ENCODE measurements at places on chromosomes 16 and 17.

DNA sequence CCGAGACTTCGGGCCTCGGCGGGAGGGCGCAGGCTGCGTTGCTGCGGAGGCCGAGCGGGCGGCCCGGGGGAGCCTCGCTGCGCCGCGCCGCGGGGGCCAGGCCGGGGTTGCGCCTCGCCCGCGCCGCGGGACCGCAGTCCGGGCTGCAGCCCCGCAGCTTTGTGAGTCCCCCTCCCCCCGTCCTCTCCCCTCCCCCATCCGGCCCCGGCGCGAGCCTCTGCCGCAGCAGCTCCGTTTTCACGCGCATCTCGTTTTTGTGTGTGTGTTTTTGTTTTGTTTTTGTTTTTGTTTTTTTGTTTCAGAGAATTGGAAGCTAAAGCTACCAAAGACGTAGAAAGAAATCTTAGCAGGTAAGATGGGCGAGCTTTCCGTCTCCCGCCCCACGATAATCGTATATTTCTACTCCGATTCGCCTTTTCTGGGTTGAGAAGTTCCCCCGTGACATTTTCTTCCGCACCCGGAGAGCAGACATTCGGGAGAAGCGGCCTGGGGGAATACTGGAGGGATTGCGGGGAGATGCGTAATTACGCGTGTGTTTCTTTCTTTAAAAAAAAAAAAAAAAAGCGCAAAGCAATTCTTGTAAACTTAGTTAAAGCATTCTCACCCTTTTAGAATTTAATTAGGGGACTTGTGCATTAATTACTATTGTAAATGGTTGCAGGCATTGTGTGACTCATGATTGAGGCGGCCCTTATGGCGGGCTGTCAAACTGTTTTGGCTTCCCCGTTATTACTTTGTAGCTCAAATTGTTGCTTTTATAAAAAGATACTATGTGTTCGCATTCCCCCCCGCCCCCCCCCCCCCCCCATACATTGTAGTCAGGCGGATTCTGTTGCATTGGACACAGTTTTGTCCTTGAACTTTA, 732 bp downstream of the TNRC6A start:
- DNase-seq = no peak

- DNase-seq = peak; percentile 88
Observed at GRCh38 chr17:1087381-1088241, 90.7 kb downstream of the TIMM22 start.

DNA sequence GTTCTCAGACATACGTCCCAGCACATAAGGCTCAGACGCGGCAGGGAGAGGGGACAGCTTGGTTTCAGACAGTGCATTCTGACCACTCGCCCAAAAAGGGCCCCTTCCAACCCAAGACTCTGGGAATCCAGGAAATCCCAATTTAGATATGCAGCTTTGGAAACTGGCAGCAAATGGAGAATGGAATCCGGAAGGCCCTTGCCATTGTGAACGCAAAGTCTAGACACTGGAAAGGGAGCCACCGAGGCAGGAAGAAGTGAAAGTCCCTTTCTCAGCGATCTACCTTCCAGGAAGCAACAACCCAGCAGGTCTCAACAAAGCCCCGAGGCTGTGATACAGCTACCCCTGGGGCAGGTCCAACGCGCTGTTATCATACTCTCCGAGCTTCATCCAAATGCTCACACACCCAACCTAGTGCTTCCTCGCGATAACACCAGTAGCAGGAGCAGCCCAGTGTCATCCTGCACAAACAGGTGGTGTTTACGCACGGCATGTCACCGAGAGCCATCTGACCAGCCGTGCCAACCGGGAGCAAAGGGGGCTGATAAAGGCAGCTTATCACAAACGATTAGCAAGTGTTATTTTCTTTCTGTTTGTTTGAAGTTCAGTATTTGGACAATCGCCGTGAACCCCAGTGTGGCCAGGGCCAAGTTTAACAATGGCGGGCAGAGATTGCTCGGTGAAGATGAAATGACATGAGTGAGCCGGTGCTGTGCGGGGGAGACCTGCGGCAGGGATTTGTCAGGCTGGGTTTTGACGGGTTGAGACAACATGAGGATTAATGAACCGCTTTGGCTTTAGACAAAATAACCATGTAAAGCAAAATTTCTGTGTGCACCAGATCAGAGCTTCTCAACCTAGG, 240.6 kb downstream of the FOXL1 start:
- no peak for DNase-seq

- peak; percentile 70 for DNase-seq
Observed at GRCh38 chr17:67994817-67995569, 1.3 kb downstream of the C17orf58 start.

GRCh38 chr16:35492225-35492624, 2032.8 kb downstream of the TP53TG3F start:
- no peak for DNase-seq

- DNase-seq = no peak
Observed at GRCh38 chr17:76574166-76574565, 11.5 kb downstream of the ST6GALNAC2 start.

DNA sequence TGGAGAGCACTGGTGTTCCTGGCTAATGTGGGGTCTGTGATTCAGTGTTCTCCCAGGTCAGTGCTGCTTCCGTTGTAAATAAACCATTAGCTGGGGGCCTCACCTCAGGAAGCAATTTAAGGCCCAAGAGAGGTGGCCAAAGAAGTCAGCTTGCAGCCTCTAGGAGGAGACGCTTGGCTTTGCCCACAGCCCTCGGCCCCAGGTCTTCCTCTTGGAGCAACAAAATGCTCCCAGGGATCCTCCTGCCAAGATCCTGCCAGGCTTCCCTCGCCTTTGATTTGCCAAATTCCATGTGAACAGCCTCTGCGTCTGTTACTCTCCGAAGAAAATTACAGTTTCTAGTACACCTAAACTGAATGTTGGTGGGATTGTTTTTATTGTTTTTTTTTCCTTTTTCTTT, 62.4 kb upstream of the TBX2 start:
- no peak for DNase-seq

GRCh38 chr17:15658296-15658695, 25.8 kb downstream of the TRIM16 start:
- peak; percentile 28 for DNase-seq

DNA sequence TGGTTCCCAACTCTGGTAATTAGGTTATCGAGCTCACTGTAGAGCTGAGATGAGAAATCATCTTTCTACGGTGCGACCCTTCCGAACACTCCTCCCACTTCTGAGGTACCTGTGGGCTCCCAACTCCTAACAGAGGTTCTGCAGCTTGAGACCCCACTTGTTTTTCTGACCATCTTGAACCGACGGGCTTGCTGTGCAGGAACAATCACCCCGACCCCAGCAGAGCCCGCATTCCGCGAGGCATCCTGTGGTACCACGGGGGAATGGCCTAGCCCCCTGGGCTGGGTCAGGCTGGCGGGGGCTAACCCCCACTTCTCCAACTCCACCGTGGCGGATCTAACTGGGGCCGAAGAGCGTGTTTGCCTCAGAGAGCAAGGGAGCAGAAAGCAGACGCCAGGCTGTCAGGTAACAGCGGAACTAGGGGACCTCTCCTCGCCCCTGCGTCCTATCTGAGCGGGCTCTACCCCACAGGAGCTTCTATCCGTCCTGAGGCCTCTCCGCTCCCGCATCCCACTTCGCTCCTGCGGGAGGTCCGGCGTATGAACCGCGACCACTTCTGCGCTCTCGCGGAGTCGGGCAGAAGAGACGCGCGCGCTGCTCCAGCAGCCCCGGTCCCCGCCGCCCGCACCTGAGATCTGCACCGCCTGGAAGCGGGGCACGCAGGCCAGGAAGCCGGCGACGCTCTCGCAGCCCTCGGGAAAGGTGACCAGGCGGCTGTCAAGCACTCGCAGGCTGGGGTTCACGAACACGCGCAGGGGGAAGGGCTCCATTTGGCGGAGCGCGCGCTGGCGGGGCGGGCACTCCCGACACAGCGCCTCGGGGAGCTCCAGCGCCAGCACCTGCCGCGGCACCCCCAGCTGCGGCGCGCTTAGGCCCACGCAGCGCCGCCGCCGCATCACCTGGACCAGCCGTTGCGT, 761 bp downstream of the PDF start:
- no peak for DNase-seq

DNA sequence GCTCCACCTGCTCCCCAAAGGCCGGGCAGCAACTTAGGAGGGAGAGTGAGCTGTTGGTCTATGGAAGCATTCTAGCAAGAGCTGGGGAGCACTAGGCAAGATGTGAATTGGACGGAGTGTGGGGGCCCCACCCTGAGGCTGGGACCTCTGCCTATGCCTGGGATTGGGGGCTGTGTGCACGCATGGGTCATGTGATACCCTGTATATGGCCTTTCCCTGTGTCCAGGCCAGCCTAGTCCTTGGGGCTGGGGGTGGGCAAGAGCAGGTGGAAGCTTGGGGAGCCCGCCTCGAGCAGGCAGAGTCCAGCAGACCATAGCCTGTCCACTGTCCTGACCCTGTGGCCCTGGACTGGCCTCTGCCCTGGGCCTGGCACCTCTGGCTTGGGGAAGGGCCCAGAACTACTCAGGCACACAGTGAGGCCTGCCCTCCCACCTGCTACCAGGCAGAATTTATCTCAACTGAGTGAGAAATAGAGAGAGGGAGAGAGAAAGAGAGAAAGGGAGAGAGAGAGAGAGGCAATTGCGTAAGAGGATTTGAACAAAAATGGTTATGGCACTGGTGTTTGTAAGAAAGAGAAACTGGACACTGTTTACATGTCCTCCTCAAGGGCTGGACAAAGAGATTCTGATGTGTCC, 19.1 kb downstream of the PDP2 start:
- peak; percentile 59 for DNase-seq

GRCh38 chr17:79607940-79608623, 2.8 kb downstream of the RBFOX3 start:
- no peak for DNase-seq

DNA sequence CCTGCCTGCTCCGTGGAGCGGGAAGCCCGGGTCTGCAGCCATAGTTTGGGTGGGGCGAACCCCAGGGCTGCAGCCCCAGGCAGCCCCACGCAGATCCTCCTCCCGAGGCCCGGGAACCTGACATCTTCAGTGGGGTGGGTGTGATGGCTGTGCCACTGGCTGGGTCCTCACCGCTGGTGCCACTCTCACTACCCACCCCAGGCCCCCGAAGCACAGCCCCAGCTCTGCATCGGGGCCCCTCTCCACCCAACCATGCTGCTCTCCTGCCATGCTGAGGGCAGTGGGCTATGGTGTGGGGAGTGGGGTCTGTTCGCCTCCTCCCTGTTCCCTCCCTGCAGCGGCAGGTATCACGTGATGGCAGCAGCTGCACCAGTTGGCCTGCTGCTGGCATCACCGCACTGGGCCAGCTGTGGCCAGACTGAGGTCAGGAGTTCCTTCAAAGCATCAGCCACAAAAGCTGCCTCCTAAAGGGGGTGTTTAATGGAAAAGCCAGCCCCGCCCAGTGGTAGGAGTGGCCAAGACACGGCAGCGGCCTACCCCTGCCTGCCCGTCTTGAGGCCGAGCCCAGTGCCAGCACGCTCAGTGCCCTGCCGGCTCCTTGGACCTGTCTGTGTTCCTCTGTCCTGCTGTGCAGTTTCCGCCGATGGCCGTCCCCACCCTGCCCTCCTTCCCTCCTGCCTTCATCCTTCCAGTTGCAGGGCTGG, 10.8 kb downstream of the KCTD5 start:
- DNase-seq = peak; percentile 2

- no peak for DNase-seq
Observed at GRCh38 chr16:4395055-4395726, 21.2 kb downstream of the CORO7 start.

- DNase-seq = no peak
Observed at GRCh38 chr17:81556863-81557262, 4.7 kb upstream of the FAAP100 start.

GRCh38 chr17:37187262-37187661, 188.5 kb upstream of the C17orf78 start:
- no peak for DNase-seq

GRCh38 chr16:27242868-27243590, 25.5 kb downstream of the NSMCE1 start:
- DNase-seq = peak; percentile 80

DNA sequence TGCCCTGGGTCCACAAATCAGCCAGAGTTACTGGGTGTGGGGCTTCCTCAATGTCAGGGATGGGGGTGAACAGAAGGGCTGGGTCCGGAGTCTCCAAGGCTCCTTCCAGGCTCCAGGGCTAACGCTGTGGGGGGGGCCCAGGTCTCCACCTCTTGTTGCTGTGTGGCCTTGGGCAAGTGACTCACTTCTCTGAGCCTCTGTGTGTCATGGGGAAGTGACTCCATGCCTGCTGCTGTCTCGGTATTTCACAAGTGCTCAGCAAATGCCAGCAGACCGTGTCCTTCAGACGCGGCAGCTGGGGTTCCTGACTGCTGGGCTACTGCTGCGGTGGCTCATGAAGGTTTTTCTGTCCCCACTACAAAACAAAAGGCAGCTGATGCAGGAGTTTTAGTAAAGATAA, 26.6 kb downstream of the JPH3 start:
- peak; percentile 60 for DNase-seq

DNA sequence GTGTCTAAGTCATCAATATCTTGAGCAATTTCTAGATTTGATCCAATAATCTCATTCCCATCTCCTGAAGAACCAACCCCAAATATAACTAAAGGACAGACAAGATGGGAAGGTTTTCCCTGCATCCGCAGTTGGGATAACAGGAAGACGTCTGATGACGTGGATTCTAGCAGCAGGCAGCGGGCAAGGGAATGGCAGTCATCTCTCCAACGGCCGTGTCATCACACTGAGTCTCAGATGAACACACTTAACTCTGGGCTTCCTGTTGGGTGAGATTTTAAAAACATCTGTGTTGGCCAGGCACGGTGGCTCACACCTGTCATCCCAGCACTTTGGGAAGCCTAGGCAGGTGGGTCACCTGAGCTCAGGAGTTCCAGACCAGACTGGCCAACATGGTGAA, 20.9 kb upstream of the TIMP2 start:
- DNase-seq = no peak

DNA sequence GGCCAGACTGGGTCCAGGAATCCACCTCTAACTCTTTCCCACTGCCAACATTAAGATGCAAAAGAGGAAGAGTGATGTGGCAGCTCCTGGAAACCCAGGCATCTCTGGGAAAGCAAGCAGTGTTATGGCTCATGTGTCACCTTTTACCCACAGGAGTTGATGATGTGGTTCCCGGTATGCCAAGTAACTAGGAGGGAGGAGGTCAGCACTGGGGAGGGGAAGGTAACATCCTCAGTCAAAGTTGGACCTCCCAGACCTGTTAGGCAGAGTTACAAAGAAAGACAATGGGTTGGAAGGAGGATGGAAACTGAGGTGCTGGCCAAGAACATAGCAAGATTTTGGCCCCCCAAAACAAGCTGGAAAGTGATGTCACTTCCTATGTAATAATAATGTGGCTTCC, 11.4 kb downstream of the KRABD2 start:
- no peak for DNase-seq

GRCh38 chr17:55212880-55213279, 51.9 kb upstream of the HLF start:
- DNase-seq = no peak
